ENCODE measurements at places on chromosomes 2 and 18. TPM values are rescaled to one million over a fixed set of nuclear protein-coding genes. Genes with fewer than 3 reads are reported as not detected.

DNA sequence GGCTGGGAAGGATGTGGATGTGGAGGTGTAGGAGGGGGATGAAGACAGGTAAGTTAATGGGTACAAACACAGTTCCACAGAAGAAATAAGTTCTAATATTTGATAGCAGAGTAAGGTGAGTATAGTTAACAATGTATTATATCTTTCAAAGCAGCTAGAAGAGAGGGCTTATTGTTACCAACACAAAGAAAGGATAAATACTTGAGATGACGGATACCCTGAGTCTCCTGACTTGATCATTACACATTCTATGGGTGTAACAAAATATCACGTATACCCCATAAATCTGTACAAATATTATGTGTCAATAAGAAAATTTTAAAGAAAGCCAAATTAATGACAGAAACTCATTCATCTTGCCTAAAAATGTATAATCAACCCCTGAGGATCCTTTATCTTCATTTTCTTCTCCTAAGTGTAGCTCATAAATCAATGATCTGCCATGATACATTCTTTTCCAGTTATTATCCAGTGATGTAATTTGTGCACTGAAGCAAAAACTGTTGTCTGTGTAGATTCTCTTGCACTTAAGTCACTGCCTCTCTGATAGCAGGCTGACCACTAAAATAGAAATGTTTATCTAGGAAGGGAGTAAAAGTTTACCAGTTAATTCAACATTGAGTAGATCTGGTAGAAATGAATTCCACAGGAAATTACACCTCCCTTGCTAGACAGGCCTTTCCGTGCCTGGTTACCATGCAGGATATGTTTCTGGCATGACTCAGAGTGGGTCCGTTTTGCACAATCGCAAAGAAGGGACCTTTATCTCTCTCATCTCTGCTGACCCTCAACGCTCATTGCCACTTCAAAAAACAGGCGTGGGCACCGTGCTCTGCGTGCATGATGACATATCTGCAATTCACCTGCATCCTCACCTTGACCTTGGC, 249.7 kb upstream of the NCKAP5 start:
- peak; percentile 89 for DNase-seq

DNA sequence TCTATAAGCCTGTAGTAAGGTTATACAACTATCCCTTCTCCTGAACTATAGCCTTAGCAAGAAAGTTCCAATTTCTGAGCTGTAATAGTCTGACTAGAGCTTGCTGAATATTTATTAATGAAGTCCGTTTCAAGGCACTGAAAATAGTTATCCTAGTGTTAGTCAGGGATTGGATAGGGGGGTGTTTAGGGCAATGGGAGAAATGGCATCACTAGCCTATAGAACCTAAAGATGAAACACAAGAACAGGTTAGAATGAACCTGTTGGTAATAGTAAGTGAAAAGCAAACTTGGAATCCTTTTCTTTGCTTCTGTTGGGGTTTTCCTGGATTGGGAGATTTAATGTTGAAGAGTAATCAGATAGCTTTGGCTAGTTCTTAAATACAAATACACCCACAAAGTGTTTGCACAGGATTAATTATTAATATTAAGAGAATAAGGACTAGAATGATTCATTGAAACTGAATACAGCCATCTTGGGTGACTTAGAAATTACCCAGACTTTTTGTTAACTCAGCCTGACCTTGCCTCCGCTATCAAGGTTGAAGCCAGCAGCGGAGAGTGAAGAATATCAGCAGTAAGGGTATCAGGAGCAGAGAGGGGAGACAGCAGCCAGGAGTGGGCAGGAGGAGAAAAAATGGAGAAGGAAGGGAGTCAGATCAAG, 14.4 kb downstream of the CCNT2 start:
- no peak for DNase-seq

DNA sequence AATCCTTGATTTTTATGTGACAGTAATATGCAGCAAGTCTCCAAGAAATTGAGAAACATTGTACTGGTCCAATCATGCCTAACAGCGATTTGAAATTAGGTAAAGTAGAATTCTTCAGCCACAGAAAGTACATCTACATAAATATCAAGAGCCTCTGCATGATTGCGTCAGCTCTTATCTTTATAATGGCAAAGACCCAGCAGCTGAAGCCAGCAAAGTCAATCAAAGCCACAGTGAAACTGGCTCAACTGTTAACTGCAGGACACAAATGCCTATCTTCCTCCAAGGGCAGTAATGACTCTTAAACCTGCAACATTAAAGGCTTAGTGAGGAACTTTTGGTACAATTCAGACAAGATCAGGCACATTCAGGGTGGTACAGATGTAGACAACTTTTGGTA, 102.5 kb downstream of the BARD1 start:
- DNase-seq: no peak

- no peak for DNase-seq
These were observed 50.0 kb downstream of the TTC39C start for GRCh38 chr18:24064391-24065100.

DNA sequence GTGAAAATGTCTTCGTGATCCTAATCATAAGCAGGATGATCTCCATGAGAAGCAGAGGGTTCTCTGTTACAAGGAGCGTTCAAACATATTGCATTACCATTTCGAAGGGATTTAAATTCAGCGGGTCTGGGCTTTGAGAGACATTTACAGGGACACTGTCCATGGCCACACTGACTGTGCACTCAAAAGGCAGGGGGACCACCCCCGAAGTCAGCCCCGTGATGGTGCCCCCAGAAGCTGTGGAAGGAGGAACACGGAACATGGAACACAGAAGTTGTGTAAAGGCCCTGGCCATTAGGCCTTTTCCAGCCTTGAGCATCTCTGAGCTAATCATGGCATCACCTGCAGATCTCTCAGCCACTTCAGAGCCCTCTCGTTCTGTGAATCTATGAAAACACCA, 268.4 kb upstream of the MYT1L start:
- DNase-seq: no peak

- DNase-seq: no peak
These were observed 93.5 kb downstream of the NAB1 start for GRCh38 chr2:190742431-190742830.

DNA sequence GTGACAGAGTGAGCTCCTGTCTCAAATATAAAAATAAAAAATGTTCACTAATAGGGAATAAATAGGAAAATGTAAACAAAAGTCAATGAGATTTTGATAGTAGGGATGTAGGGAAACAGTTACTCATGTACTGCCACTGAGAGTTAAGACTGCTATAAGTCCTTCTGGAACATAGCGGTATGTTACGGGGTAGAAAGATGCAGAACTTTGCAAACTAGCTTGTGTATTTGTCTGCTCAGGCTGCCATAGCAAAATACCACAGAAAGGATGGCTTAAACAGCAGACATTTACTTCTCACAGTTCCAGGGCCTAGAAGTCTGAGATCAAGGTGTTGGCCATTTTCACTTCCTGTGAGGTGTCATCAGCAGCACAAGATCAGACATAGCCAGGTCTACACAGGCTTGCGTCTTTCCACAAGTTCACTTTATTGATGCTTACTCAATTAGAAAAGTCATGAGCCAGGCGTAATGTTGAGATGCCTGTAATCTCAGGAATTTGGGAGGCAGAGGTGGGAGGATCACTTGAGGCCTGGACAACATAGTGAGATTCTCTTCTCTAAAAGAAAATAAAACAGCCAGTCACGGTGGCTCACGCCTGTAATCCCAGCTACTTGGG, 8.8 kb downstream of the TXNDC2 start:
- DNase-seq: no peak

DNA sequence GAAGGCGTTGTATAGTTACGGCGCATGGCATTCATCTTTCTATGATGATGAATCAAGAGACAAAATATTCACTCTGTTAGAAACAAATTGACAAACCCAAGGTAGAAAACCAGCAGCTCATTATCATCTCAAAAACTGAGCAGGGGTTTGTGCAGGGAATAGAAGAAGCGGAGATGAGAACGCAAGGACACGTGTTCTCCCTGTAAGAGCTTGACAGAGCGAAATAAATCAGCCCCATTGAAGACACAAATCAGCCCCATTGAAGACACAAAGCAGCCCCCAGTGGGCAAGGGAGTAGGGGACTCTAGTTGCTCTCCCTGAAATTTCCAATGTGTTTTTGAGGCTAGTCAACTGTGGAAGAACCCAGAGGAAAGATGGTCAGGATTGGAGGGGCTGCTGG, 199.2 kb downstream of the EPHA4 start:
- DNase-seq: no peak

- no peak for DNase-seq
These were observed 41.6 kb upstream of the NT5C1B start for GRCh38 chr2:18630941-18631340.

DNA sequence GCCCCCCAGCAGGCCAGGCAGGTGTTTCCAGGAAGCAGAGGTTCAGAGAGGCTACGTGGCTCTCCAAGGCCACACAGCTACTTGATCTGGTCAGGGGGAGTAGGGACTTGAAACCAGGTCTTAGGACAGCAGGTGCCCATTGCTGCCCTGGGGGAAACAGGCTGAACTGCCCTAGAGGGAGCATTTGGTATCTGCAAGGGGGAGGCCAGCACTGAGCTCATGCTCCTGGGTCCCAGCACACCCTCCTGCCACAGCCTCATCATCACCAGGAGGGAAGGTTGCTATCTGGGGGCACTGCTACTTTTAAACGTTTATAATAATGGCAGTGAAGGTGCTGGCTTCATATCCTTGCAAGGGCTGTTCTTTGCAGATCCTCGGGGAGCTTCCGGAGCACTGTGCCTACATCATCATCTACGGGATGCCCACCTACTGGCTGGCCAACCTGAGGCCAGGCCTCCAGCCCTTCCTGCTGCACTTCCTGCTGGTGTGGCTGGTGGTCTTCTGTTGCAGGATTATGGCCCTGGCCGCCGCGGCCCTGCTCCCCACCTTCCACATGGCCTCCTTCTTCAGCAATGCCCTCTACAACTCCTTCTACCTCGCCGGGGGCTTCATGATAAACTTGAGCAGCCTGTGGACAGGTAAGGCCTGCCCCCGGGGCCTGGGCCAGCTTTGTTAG, 36.1 kb downstream of the ABCG8 start:
- DNase-seq: no peak

MC4R gene
- total RNA-seq: not detected

LBX2 gene
- 0.39 TPM for total RNA-seq

RBM43 gene
- 1.7 TPM for total RNA-seq

GNLY gene
- total RNA-seq: not detected
